ENCODE measurements at places on chromosomes 4 and X. TPM values are rescaled to one million over a fixed set of nuclear protein-coding genes. Genes with fewer than 3 reads are reported as not detected.
A peak's percentile ranks its signal among the peaks of the same experiment; 100 is the strongest.

Gene GPRASP2
- total RNA-seq = 24.7 TPM

Gene MEPE
- total RNA-seq = not detected

Gene CLDN34
- not detected for total RNA-seq

Gene SSX2B
- total RNA-seq = not detected

- no peaks in the 10 kb centered on the region for H3K36me3 ChIP-seq
- H3K4me3 ChIP-seq = no peak overlapping the region
- DNase-seq = peak; percentile 31
- no peak overlapping the region for H3K27ac ChIP-seq
- peaks cover 10% of the 10 kb centered on the region for H3K4me1 ChIP-seq
Measured at GRCh38 chr4:151808120-151808529, 47.3 kb upstream of the GATB start.
